ENCODE measurements at places on chromosomes 1 and 21.

DNA sequence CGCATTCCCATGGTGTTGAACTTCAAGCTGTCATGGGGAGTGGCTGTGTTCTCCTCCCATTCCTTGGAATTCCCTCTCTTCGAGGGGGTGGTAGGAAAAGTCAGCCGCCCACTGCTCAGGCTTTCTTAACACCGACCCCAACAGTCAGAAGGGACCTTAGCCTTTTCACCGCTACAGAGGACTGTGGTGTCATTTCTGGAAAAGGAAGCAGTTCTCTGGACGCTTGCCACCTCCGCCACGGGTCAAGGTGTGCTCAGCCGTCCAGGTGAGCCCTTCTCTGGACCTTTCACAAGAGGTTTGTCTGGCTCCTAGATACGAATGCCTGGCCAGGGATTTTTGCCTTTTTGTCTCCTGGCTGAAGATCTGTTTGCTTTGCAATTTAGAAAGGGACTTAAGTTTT is 31.8 kb downstream of the CLIC6 start:
- DNase-seq = no peak

DNA sequence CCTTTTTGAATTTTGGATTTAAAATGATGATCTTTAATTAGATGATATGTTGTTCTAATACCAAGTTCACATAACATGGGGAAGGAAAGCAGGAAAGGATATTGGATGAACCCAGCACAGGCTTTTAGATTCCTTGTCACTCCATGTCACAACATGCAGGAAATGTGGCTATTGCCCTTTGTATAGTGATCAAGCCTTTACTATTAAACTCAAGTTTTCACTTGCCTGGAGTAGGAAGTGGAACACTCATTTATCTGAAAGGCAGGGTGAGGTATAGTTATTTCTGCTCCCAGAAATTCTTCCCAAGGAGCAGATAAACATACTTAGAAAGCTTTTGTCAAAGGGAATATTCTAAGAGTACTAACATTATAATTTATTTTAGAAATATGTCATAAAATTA is 37.2 kb upstream of the BCAS2 start:
- no peak for DNase-seq

GRCh38 chr1:175720023-175720422 is 23.4 kb downstream of the TNR start:
- DNase-seq = no peak

DNA sequence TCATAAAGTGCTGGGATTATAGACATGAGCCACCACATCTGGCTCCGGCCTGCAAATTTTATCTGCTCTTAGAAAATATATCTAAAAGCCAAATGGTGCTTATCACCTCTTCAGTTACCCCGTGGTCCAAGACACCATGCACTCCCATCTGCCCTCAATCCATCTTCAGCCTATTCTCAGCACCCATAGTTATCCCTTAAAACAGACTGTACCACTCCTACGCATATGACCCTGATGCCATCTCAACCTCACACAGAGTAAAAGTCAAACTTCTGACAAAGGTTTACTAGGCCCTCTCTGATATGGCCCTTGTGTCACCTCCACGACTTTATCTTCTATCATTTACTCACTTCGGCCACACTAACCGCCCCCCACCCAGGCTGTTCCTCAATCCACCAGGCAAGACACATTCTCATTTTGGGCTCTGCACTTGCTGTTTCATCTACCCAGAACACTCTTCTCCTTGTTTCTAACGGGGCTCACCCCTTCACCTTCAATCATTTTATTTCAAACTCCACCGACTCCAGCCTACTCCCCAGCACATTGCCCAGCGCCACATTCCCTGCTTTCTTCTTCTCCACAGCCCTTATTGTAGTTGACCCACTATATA is 33.0 kb downstream of the USP48 start:
- no peak for DNase-seq

- DNase-seq = no peak
Observed at GRCh38 chr1:21559788-21560567, 50.8 kb downstream of the ALPL start.

DNA sequence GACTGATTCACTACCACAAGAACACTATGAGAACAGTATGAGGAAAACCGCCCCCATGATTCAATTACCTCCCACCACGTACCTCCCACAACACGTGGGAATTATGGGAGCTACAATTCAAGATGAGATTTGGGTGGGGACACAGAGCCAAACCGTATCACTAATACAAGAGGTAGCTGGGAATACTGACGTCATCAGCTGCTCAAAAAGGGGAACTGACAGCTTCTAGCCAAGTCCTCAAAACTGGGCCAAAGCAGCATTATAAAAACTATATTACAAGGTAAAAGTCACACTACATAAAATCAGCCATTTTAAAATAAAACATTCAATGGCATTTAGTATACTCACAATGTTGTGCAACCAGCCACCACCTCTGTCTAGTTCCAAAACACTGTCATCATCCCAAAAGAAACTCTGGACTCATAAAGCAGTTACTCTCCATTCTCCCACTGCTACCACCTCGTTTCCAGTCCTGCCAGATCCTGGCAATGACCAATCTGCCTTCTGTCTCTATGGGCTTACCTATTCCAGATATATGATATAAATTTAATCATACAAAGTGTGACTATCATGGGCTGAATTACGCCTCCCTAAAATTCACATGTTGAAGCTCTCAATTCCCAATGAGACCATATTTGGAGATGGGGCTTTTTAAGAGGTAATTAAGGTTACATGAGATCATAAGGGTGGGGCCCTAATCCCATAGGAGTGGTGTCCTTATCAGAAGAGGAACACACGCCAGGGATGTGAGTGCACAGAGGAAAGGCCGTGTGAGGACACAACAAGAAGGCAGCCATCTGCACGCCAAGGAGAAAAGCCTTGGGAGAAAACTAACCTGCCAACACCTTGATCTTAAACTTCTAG is 192.1 kb downstream of the SETD4 start:
- no peak for DNase-seq

DNA sequence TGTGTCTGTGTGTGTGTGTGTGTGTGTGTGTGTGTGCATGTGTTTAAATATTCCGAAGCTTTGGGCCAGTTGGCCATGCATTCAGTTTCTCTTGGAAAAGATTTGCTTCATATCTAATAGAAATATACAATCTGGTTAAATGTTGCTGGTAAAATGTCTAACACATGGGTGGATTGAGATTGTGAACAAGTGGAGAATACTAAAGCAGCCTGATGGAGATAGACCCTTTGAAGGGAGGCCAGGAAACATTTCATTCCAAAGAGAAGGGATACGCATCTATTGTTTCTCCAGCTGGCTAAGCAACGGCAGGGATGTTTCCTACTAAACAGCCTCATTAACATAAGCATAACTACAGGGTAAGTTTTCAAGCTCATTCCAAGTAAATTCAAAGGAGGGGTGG is 257.5 kb upstream of the PTBP2 start:
- no peak for DNase-seq

DNA sequence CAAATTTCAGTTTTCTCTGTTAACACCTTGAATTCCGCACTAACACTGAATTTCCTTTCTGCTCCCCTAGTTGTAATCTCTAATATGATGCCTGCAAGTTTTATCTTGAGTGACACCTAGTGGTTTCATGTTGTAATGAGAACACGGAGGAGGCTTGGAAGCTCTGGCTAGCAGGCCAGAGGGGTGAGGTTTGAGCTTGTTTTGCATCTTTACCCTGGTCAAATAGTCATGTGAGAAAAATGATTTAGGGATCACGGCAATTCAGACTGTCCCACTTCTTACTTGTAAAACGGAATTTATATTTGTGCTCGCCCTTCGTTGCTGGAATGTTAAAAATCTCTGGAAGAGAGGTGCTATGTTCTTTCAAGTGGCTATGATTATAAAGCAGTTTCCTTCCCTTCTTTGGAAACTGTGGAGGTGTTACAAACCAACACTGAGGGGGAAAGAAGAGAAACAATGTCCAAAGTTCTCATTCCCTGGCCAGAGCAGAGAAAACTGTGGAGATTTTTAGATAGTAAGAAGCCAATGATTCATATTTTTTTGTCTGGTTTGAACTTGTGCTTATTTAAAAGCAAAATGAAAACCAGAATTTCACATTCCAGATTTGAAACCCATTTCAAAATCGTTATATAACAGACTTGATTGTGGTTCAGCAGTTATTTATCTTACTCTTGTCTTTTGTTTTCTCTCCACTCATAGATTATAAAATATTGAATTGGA is 5.3 kb upstream of the MROH9 start:
- DNase-seq = peak; percentile 81

GRCh38 chr21:14308234-14308633 is 74.7 kb downstream of the HSPA13 start:
- no peak for DNase-seq

GRCh38 chr1:231272880-231273279 is 31.9 kb downstream of the GNPAT start:
- DNase-seq = no peak

DNA sequence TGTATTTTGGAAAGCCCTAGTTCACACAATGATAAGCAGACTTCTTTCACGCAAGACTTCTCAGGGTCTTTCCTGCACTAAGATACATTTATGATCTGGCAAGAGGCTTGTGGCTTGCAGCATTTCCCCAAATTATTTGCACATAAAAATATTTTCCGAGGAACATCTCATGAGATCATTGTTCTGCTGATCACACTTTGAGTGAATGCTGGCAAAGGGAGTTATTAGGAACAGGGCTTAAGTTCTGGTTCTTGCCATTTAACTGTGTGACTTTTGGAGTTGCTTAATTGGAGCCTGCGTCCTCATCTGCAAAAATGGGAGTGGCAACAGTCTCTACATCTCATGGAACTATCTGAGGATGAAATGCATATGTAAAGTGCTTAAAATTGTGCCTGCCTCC is 50.2 kb downstream of the GADD45A start:
- no peak for DNase-seq

DNA sequence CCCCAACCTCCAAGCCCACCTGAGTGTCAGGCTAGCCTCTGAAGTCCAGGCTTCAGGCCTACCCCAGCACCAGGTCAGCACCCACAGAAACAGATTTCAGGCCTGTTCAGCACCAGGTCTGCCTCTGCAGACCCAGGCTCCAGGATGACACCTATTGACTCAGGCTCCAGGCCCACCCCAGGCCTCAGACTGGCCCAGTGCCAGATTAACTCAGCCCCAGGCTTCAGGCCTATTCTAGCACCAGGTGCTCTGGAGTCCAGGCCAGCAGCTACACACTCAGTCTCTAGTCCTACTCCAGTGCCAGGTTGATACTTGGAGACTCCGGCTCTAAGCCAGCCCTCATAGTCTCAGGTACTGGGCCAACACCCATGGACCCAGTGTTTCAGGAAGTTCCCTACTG is 541.7 kb upstream of the PBX1 start:
- no peak for DNase-seq

DNA sequence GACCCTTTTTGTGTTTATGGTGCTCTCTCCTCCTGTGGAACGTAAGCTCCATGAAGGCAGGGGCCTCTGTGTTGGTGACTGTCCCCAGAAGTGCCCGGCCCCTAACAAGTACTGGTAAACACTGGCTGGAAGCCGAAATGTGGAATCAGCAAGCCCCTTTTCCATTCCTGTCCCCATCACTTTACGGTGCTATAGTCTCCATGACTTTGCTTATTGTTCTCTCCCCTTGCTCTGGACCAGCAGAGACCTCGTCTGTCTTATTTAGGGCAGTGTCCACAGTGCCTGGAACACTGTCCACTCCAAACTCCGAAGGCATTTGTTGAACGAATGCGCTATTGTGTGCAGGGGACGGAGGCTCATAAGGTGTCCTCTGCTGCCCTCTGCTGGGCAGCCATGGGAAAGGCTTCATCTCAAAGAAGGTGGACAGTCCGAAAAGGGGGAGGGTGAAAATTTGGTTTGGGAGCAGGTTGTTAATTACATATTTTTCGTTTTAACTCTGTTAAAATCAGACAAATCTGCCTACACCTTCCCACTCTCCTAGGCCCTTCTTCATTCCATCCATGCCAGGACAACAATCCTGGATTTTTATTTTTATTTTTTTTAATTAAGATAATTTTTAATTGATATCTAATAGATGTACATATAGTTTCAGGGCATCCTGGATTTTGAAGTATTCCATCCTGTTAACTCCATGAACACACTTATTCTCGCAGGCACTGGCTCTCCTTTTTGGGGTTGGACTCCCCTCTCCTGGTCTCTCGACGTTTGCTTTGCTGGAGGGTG is 115.6 kb downstream of the PGBD5 start:
- DNase-seq = peak; percentile 90

DNA sequence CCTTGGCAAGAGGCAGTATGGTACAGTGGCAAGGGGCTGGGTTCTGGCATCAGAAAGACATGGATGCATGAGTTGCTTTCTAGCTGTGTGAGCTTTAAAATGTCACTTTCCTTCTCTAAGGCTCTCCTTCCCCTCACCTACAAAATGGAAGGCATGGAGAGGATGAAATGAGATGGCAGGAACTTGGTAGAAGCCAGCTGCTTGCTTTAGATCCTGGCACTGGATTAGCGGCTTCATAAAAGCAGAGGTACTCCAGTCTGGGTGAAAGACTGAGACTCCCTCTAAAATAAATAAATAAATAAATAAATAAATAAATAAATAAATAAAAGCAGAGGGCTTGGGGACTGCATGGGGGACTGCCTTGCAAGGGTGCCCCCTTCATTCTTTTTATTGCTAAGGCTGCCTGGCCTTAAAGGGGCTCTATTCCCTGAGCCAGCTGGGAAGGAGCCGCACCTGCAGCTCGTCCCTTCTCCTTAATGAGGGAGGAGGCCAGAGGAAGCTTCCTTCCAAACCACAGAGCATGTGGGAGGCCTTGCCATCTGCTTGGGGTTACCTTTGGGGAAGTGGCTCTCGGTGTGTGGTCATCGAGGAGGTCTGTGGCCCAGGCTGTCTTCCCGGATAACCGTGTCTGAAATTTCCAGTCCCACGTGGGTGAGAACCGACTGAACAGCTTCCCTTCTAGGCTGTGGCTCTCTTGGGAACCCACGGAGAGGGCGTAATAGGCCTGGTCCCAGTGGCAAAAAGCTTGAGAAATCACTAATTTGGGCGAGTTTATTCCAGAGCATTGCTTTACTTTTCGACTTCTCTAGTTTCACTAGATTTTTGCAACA is 2.0 kb upstream of the ATP13A2 start:
- no peak for DNase-seq

GRCh38 chr1:203114202-203114601 is 13.3 kb upstream of the ADORA1 start:
- DNase-seq = no peak

DNA sequence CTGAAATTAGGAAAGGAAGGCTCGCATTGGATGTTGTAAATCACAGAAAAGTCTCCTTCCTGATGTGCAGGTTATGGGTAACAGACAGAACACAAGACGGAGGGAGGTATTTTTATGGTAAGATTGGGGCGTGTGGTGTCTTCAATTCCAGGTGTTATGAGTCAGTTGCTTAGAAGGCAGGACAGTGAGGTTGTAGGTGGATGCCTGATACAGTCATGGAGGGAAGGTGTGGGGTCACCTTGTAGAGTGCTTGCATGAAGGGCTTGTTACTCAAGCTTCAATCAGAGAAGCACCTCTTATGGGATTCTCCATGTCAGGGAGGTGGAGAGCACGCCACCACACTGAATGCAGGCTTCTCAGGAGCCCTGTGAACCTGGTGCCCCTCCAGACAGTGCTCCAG is 63.1 kb downstream of the C1orf21 start:
- no peak for DNase-seq

DNA sequence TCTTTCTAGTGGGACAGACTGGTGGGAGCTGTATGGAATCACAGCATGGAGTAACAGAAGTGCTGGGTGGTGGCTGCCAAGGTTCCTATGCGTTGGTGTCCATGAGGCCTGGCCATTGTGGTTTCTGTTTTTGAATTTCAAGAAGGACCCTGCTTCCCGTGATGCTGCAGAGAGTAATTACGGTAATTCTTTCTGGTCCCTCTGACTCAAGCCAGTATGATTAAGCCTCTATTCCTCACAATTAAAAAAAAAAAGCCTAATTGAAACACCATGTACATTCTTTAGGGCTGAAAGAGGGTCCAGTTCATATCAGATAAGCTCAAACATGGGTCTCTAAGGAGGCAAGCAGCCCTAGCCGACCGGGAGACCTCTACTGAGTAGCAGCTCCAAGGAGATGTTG is 10.5 kb upstream of the C1orf21 start:
- no peak for DNase-seq
